ENCODE measurements at places on chromosomes 11 and 22. TPM values are rescaled to one million over a fixed set of nuclear protein-coding genes. Genes with fewer than 3 reads are reported as not detected.

Gene NUCB2
- total RNA-seq, result 24.0 TPM

Gene NTM
- 9.9 TPM for total RNA-seq

Gene SNRPD3
- total RNA-seq, result 78.8 TPM

Gene SLCO2B1
- 9.4 TPM for total RNA-seq

Gene CFAP300
- 5.2 TPM for total RNA-seq

Gene PATE2
- total RNA-seq, result not detected

Gene RFPL2
- not detected for total RNA-seq

Gene DDI1
- not detected for total RNA-seq

Gene HTR3B
- total RNA-seq, result not detected

Gene NXPE2
- total RNA-seq, result 0.52 TPM

Gene GDPD5
- 7.8 TPM for total RNA-seq
